ENCODE measurements at places on chromosomes 4 and X.

- DNase-seq, result no peak
These were observed 80.4 kb upstream of the BCOR start for GRCh38 chrX:40177942-40178715.

- no peak for DNase-seq
These were observed 23.2 kb downstream of the NKX1-1 start for GRCh38 chr4:1382776-1383727.

DNA sequence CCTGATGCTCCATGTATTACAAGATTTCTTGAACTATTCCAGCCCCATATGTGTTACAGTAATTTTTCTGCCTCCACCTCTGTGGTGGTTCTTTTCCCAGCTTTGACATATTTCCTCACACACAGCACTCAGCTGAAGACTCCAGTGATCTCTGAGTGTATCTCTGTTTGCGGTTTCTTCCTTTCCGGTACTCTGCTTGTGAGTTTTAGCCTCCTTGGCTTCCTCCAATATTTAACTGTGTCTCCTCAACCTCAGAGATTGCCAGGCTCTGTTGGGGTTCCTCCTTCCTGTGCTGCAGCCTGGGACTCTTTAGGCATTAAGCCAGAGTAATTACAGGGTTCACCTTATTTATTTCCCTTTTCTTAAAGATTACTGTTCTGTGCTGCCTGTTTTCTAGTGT lies 73.2 kb downstream of the NFKB1 start:
- no peak for DNase-seq

GRCh38 chr4:122533841-122534240 lies 77.3 kb upstream of the IL2 start:
- DNase-seq, result no peak

DNA sequence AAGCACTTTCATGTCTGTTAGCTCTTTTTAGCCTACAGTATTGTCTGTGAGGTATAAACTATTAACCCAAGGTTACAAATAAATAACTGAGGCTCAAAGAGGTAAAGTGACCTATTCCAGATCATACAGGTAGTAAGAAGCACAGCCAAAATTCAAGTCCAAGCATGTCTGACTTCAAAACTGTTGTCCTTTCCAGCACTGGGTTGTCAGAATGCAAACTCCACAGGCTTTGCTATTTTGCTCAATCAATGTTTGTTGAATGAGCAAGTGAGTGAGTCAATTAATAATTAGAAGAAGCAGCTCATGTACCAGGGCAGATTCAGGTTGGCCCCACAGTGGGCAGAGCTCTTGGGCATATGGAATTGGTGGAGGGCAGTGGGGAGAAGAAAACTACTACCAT lies 134.1 kb upstream of the ARHGEF9 start:
- no peak for DNase-seq

DNA sequence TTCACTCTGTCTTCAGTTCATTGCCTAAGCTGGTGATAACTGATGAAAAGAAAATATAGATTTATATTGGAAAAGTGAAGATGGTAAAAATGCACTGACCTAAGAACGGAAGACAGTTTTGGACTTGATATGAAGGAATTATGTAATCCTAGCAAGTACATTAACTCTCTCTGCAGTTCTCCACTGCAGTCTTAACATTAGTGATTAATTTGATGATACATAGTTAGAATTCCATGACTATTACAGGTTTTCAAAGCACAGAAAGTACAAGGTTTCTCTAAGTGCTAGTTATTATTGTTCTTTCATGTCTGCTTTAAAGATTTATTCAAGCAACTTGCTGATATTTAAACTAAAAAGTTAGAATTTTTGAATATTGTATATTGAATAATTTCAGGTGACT lies 1591.7 kb upstream of the ADGRL3 start:
- DNase-seq, result no peak

DNA sequence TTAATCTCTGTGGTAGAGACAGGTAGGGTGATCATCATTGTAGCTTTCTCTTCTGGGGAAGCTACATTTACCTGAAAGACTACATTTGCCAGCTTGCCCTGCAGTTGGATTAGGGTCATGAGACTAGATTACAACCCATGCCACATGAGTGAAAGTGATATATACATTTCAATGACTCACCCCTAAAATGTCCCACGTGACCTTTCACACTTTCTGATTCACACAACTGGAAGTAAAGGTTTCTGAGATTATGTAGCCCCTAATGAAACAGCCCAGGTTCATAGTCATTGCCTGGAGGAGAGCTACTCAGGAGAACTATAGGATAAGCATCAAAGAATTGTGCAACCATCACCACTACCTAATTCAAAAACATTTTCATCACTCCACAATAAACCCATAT lies 17.8 kb downstream of the PDCL2 start:
- no peak for DNase-seq

- DNase-seq, result no peak
These were observed 14.0 kb downstream of the TMEM154 start for GRCh38 chr4:152665691-152666395.

- DNase-seq, result no peak
These were observed 359.0 kb upstream of the BOD1L1 start for GRCh38 chr4:13986548-13986947.

DNA sequence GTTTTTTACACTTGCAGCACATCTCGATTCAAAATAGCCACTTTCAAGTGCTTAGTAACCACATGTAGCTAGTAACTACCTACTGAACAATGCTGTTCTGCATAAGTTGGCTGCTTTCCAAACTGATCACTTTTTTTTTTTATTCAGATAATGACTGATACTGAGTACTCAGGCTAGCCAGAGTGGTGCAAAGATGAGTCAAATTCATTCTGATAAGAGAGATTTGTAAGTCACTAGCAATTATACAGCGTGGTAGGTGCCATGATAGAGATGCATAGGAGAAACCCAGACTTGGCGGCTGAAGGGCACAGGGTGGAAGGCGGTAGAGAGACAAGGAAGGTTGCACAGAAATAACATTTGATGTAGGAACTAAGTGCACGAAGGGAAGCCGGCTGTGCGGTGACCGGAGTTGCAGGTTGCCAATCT lies 357 bp upstream of the IGBP1 start:
- no peak for DNase-seq

- DNase-seq, result no peak
These were observed 507.9 kb downstream of the MID1IP1 start for GRCh38 chrX:39309018-39309635.

All from neural progenitor cell (in vitro differentiated cells).